Naive thymus-derived CD8-positive, alpha-beta T cell (primary cell): ENCODE measurements at places on chromosomes 6 and 20.

DNA sequence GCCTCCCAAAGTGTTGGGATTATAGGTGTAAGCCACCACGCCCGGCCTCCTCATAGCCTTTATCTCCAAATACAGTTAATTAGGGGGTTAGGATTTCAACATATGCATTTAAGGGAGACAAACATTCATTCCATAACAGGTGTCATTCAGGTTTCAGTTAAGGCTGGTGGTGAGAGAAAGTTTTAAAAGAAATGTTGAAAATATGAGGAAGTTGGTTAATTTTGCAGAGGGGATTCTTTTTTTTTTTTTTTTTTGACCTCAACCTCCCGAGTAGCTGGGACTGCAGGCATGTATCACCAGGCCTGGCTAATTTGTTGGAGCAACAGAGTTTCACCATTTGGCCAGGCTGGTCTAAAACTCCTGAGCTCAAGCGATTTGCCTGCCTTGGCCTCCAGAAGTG is 12.5 kb upstream of the EBF4 start:
- no peak overlapping the region for H3K4me3 ChIP-seq
- H3K4me1 ChIP-seq: no peaks in the 10 kb centered on the region
- H3K27me3 ChIP-seq: peaks cover 34% of the 10 kb centered on the region
- no peaks in the 10 kb centered on the region for H3K36me3 ChIP-seq
- H3K27ac ChIP-seq: no peak overlapping the region

DNA sequence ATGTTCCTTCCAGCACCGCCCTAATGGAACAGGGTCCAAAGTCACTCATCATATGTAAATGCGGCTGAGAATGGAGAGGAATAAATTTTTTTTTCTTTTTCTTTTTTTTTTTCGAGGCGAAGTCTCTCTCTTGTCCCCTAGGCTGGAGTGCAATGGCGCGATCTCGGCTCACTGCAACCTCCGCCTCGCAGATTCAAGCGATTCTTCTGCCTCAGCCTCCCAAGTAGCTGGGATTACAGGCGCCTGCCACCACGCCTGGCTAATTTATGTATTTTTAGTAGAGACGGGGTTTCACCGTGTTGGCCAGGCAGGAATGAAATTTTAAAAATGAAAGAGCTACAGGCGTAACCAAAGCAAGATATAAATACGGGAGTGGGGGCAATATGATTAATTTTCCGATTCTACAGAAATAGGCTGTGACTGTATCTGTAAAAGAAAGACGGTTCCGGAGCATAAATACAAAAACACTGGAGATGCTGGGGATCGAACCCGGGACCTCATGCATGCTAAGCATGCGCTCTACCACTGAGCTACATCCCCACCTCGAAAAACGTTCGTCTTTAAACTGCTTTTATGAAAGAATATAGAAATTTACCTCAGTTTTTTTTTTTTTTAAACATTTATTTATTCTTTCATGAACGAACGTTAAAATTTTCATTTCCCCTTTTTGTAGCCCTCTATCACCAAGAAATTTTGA is 132.2 kb downstream of the GPX5 start:
- H3K27me3 ChIP-seq: peaks cover 67% of the 10 kb centered on the region
- DNase-seq: peak; percentile 34
- H3K4me1 ChIP-seq: peaks cover 26% of the 10 kb centered on the region
- peak overlapping the region; percentile 81 for H3K4me3 ChIP-seq
- peak overlapping the region; percentile 83 for H3K27ac ChIP-seq

GRCh38 chr6:127120023-127120786 is 1.7 kb downstream of the RSPO3 start:
- peaks cover 92% of the 10 kb centered on the region for H3K27me3 ChIP-seq
- H3K4me3 ChIP-seq: peak overlapping the region; percentile 57
- H3K27ac ChIP-seq: no peak overlapping the region
- no peak for DNase-seq

DNA sequence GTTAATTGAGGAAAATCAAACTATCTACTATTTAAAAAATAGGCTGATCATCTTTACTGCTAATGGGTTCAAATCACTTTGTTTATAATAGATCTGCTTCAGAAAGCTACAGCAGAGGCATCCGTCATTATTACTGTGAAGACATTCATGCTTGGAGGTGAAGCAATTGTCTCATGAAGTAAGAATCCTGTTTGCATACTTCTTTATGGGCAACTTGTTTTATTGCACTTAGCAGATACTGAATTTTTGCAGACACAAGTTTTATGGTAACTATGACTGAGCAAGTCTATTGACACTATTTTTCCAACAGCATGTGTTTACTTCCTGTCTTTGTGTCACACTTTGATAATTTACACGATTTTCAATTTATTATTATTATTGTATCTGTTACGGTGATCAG is 573.9 kb downstream of the RFPL4B start:
- no peak for DNase-seq
- H3K4me1 ChIP-seq: no peaks in the 10 kb centered on the region

GRCh38 chr6:24960991-24961475 is 25.3 kb upstream of the RIPOR2 start:
- DNase-seq: no peak
- H3K27ac ChIP-seq: peak overlapping the region; percentile 97
- peak overlapping the region; percentile 70 for H3K4me3 ChIP-seq

- no peak overlapping the region for H3K4me3 ChIP-seq
- peaks cover 3% of the 10 kb centered on the region for H3K4me1 ChIP-seq
- peaks cover 7% of the 10 kb centered on the region for H3K27me3 ChIP-seq
- no peak overlapping the region for H3K27ac ChIP-seq
- H3K36me3 ChIP-seq: no peaks in the 10 kb centered on the region
Measured at GRCh38 chr6:136370988-136371728, 81.5 kb upstream of the BCLAF1 start.

GRCh38 chr20:35625584-35626385 is 10.2 kb downstream of the SPAG4 start:
- DNase-seq: no peak
- H3K27ac ChIP-seq: peak overlapping the region; percentile 43
- peaks cover 4% of the 10 kb centered on the region for H3K36me3 ChIP-seq
- H3K4me3 ChIP-seq: no peak overlapping the region

- H3K27me3 ChIP-seq: no peaks in the 10 kb centered on the region
- H3K36me3 ChIP-seq: no peaks in the 10 kb centered on the region
- no peak overlapping the region for H3K27ac ChIP-seq
- H3K4me3 ChIP-seq: no peak overlapping the region
- no peak for DNase-seq
Measured at GRCh38 chr20:52078289-52078688, 113.3 kb downstream of the ZFP64 start.

- no peaks in the 10 kb centered on the region for H3K27me3 ChIP-seq
- no peak overlapping the region for H3K4me3 ChIP-seq
- peaks cover 5% of the 10 kb centered on the region for H3K36me3 ChIP-seq
Measured at GRCh38 chr6:4820704-4821276, 44.6 kb downstream of the CDYL start.

DNA sequence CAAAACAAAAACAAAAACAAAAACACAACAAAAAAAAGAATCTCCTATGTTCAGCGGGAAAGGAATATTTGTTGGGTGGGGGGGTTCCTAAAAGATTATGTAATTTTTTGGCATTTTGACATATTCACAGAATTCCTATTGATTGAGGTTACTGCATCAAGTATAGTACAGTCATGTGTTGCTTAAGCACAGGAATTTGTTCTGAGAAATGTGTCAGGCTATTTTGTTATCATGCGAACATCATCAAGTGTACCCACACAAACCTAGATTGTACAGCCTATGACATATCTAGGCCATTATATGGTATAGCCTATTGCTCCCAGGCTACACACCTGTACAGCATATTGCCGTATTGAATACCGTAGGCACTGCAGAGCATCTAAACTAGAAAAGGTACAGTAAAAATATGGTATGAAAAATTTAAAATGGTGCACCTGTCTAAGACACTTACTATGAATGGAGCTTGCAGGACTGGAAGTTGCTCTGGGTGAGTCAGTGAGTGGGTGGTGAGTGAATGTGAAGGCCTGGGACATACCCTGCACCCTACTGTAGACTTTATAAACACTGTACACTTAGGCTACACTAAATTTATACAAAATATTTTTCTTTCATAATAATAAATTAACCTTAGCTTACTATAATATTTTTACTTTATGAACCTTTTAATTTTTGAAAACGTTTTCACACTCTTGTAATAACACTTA is 110.6 kb downstream of the CDKAL1 start:
- peaks cover 44% of the 10 kb centered on the region for H3K36me3 ChIP-seq
- DNase-seq: no peak
- peaks cover 7% of the 10 kb centered on the region for H3K4me1 ChIP-seq
- no peak overlapping the region for H3K4me3 ChIP-seq

DNA sequence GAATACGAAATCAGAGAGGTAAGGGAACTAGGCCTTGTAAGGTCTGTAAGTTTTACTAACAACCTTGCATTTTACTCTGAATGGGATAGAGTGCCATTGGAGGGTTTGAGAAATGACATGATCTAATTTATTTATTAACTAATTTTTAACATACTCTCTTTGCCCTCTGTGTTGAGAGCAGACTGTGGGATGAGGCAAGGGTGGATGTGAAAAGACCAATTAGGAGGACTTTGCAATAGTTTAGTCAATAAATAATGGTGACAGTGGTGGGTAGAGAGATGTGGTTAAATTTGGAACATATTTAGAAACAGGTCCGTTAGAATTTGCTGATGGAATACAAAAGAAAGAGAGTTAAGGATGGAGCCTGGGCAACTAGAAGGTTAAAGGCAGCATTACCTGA is 60.0 kb downstream of the MKKS start:
- DNase-seq: no peak
- H3K27me3 ChIP-seq: peaks cover 48% of the 10 kb centered on the region
- H3K27ac ChIP-seq: no peak overlapping the region
- no peak overlapping the region for H3K4me3 ChIP-seq

- DNase-seq: no peak
- no peak overlapping the region for H3K4me3 ChIP-seq
- H3K4me1 ChIP-seq: peaks cover 9% of the 10 kb centered on the region
- no peaks in the 10 kb centered on the region for H3K36me3 ChIP-seq
Measured at GRCh38 chr6:137950581-137950980, 83.5 kb downstream of the TNFAIP3 start.

GRCh38 chr6:162560891-162561290 is 166.7 kb downstream of the PRKN start:
- no peaks in the 10 kb centered on the region for H3K4me1 ChIP-seq
- H3K4me3 ChIP-seq: no peak overlapping the region
- H3K27ac ChIP-seq: no peak overlapping the region
- no peak for DNase-seq
- H3K27me3 ChIP-seq: no peaks in the 10 kb centered on the region
- peaks cover 38% of the 10 kb centered on the region for H3K36me3 ChIP-seq

GRCh38 chr20:51220293-51220706 is 197.4 kb upstream of the KCNG1 start:
- no peak overlapping the region for H3K27ac ChIP-seq
- no peak overlapping the region for H3K4me3 ChIP-seq
- DNase-seq: peak; percentile 21
- H3K36me3 ChIP-seq: peaks cover 2% of the 10 kb centered on the region

DNA sequence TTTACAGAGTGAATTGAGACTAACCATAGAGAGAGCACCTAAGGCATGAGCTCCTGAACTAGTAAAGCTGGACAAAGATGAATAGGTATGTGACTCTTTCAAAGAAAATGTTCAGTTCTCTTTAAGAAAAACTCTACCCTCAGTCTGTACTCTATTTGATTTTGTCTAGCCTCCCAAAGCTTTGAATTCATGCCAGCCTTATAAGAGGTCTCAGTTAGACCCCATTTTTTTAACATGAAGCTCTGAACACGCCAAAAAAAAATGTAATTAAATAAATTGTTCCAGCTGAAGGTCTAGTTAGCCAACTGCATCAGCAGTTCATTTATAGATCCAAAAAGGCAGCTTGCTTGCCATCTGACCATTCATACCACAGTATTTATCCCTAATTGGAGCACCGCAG is 71.6 kb downstream of the COL9A1 start:
- no peak overlapping the region for H3K27ac ChIP-seq
- no peak overlapping the region for H3K4me3 ChIP-seq
- no peaks in the 10 kb centered on the region for H3K4me1 ChIP-seq
- DNase-seq: no peak
- no peaks in the 10 kb centered on the region for H3K36me3 ChIP-seq

- H3K27ac ChIP-seq: peak overlapping the region; percentile 32
- peaks cover 10% of the 10 kb centered on the region for H3K36me3 ChIP-seq
Measured at GRCh38 chr6:169589293-169589692, 112.5 kb downstream of the WDR27 start.

DNA sequence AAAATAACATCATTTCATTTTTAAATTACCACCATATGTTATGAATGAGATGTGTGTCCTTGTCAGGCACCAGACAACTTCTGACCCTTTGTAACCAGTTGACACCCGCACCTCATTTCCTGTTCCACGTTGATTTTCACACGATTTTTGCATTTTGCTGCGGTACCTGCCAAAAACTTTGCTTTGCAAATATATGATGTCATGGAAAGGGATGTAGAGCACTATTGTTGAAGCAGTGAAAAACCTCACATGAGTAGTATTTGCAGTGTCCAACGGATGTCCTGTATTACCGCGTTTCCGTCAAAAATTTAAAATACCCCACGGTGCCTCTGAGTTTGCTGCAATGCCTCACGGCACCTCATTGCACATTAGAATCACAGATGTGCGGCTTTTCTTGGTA is 115.6 kb downstream of the MTHFD1L start:
- DNase-seq: no peak
- H3K4me1 ChIP-seq: no peaks in the 10 kb centered on the region
- H3K27ac ChIP-seq: no peak overlapping the region
- no peaks in the 10 kb centered on the region for H3K36me3 ChIP-seq
- H3K4me3 ChIP-seq: no peak overlapping the region

DNA sequence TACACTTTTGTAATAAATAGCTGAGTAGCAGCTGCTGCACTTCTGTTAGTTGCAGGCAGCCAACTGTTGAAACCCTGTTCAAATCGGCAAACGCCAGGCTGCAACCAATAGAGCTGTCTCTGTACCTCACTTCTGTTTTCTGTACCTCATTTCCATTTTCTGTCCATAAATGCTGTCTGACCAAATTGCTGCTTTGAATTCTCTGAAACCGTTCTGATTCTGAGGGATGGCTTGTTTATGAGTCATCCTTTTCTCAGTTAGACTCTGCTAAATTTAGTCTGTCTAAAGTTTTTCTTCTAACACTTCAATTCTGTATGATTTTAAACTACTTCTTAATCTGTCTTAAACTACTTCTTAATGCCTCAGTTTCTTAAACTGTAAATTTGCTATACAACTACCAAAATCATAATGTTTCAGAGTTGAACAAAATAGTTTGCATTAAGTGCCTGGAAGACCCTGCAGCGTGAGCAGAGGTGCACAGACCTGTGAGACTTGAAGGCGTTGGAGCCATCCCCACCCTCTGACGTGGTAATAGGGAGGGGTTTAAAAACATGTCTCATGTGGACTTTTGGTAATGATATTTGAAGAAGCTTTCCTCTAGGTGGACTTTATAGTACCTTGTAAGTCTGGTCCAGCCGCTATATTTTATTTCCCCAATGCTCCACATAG is 9.6 kb downstream of the BTNL2 start:
- no peak overlapping the region for H3K4me3 ChIP-seq
- peaks cover 14% of the 10 kb centered on the region for H3K27me3 ChIP-seq
- DNase-seq: no peak
